ENCODE measurements at places on chromosomes 3 and 15.

DNA sequence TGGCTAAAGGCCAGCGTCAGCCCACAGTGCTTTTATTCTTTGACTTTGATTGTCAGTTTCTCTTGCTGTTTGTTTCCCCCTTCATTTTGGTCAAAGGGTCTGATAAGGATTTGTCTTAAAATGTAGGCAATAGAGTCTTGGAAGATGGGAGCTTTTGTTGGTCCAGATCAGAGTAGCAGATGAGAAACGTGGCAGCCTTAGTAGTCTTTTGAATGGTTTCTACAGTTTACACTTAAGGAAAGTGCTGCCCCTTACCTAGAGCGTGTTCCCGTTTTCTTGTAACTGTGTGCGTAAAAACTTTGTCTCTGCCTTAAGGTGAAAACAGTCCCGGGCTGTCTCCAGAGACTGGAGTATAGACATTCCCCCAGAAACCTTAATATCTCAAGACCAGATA, 630 bp downstream of the LXN start:
- peak; percentile 4 for DNase-seq

DNA sequence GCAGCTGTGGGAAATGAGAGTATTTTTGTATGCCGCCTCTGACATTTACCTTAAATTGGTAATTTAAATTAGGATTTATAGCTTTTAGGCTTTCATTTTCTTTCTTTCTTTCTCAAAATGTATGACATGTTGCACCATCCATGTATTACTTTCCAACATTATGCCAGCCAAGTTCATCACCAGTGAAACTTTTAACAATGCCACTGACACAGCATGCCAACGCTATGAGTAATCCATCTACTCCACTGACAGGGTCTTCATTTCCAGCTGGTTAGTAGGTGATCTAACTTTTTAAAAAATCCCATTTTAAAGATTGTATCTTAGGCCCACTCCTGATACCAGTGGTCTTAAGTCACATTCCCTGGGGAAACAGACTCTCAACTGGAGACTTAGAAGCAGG, 21.8 kb upstream of the CLDN16 start:
- DNase-seq, result no peak

DNA sequence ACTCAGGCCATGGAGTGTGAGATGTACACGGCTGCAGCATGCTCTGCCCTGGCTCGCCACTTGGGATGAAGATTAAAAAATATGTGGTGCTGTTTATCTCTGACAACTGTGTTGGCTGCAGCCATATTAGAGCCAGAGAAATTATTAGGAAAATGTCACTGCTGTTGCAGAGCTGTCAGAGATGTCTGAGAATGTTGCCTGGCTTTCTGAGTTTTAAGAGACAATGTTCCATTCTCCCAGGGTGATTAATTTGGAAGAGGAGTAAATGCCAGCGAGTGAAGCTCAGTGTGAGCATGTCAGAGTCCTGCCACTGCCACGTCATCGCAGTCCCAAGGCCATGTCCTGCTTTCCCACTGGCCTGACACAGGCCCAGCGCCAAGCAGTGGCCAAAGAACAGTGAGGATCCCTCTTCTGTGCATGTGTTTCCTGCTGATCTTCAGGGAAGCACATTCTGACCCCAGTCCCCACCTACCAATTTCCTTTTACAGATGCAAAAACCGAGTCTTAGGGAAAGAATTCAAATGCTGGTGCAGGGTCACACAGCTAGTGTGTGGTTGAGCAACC, 370.9 kb downstream of the GABRG3 start:
- no peak for DNase-seq

DNA sequence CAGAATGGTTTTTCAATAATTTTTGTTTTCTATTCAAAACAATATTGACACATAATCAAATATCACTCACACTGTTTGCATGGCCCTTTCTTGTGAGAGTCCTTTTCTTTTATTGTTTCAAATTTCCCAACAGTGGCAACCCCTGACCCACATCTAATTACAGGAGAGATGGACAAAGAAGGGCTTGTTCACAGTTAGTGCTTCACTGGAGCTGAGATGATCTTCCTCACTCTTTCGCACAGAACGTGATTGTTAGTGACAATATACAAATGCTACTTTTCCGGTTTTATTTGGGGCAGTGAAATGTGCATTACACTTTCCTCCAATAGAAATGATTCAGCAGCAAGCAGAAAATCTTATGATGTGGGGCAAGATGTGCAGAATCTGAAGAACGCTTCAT, 38.6 kb upstream of the TTC14 start:
- DNase-seq, result no peak

DNA sequence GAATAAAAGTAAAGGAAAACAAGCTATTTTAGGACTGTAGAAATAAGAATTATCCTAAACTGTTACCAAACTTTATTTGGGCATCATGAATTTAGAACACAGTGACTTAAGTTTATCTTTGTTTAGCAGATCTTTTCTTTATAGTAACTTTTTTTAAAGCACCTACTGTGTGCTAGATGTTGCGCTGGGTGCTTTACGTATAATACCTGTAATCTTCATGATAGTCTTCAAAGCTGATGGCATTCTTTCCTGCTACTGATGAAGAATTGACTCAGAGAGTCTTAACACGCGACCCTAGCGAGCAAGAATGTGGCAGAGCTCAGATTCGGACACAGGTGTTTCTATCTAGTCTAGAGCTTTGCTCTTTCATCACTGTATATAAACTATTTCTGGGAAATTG, 53.9 kb downstream of the CHD2 start:
- no peak for DNase-seq

GRCh38 chr15:72861354-72861910, 77.9 kb upstream of the ADPGK start:
- DNase-seq, result no peak

DNA sequence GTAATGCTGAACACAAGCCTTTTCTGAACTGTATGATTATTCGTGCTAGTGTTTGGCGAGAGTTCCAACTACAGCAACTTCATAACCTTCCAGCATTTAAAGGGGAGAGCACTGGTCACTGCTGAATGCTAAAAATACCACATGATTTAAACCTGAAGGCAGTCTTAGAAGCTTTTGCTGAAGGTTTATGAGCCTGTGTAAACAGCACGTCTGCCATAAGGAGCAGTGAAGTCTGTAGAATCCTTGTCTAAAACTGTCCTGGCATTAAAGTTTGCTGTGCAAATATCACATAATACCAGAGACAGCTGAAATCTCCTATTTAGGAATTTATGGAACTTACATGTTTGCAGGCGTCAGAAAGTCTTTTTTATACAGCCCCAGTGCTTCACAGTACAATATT, 5.9 kb downstream of the SATB1 start:
- no peak for DNase-seq

DNA sequence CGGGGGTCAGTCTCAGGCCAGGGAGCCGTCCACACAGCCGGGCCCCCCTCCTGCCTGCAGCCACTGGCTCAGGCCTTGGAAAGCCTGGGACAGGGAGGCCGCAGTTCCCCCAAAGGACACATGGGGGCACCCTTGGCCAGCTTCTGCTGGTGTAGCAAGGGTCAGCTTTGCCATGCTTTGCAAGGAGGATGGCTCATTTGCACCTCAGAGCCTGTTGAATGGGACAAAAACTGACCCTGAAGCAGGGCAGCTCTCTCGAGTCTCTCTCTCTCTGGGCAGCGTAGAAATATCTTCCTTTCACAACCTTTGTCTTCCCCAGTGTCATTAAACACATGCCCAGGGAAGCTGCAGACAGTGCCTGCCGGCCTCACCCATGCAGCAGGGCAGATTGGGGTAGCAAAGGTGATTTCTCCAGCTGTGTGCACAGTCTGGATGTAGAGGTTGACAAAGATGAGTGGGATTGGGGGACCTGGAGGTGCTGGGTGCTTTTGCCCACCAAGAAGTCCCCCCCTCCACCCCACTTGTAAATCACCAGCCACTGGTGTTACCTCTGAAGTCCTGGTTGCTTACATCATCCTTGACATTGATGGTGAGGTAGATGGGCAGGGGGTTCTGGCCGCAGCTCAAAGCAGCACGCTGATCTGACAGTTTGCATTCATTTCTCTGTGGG, 17.4 kb upstream of the EHD4 start:
- peak; percentile 84 for DNase-seq

GRCh38 chr15:39171944-39172368, 408.9 kb upstream of the THBS1 start:
- DNase-seq, result peak; percentile 86

GRCh38 chr15:76737573-76737972, 167.6 kb downstream of the SCAPER start:
- DNase-seq, result no peak

DNA sequence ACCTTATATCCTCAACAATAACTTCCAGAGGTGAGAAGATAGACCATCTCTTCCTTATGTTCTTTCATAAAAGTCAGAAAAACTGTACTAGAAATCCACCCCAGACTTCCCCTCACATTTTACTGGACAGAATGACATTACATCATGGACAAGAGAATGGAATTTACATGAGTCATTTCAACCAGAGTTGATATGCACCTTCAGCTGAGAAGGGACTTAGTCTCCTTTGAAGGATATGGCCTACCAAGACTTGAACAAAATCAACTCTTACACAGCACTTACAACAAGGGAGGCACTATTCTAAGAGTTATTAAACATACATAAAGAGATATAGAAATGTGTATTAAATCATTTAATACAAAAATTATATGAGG, 380.0 kb upstream of the DPH6 start:
- no peak for DNase-seq

GRCh38 chr3:169071003-169071402, 592.5 kb downstream of the MECOM start:
- DNase-seq, result no peak

DNA sequence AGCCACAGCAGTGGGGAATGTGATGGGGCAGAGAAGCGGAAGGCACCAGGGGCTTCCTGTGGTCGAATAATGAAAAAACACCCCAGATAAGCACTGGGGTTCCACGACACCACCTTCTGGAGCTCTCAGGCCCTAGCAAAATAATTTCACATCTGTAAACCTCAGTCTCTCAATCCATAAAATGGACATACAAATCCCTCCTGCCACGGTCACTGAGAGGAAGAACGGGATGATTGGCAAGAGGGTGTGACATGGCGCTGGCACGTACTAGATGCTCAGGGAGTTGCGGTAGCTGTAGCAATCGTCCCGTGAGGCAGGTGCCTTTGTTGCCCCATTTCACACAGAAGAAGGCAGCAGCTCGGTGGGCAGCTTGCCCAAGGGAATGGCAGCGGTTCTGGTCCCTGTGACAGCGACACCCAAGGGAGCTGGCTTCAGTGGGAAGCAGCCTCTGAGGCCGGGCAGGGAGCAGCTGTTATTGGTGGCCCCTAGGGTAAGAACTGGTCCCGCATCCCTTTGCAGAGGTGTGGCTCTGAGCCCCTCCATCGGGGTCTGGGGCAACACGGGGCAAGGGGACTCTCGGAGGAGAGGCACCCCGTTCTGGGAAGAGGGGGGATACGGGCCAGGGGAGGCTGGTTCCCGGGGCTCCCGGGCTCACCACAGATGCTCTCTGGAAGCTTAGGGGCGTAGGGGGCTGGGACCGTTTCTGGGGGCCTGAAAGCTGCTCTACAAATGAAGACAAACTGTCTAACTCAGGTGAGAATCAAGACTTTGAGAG, 114.0 kb upstream of the ALDH1A3 start:
- no peak for DNase-seq

- no peak for DNase-seq
Observed at GRCh38 chr3:20810555-20810954, 624.5 kb upstream of the SGO1 start.

- no peak for DNase-seq
Observed at GRCh38 chr3:114509756-114510155, 215.9 kb downstream of the TIGIT start.

- DNase-seq, result no peak
Observed at GRCh38 chr15:65494076-65494475, 23.4 kb downstream of the DPP8 start.

GRCh38 chr15:42056934-42057798, 36.3 kb upstream of the PLA2G4E start:
- peak; percentile 81 for DNase-seq

DNA sequence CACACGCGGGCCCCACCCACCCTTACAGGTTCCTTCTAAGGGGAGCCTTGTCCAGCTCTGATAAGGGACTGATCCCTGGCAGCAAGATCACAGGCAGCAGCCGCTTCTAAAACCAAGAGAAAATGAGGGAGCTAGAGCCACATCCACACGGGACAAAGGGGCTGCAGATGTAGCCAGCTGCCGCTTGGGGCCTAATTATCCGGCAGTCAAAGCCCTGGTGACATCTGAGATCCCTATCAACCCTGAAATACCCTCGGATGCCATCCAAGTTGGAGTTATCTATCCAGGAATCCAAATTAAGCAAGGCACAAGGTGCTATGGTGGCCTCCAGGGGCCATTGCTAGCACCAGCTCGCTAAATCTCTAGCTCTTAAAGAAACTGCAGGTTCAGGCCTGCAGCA, 248.3 kb downstream of the VPS13C start:
- no peak for DNase-seq

- DNase-seq, result no peak
Observed at GRCh38 chr15:34721802-34722438, 32.9 kb downstream of the GJD2 start.

All from suppressor macrophage (primary cell).